Urothelium cell line (cell line): ENCODE measurements at places on chromosomes 2 and 18.

DNA sequence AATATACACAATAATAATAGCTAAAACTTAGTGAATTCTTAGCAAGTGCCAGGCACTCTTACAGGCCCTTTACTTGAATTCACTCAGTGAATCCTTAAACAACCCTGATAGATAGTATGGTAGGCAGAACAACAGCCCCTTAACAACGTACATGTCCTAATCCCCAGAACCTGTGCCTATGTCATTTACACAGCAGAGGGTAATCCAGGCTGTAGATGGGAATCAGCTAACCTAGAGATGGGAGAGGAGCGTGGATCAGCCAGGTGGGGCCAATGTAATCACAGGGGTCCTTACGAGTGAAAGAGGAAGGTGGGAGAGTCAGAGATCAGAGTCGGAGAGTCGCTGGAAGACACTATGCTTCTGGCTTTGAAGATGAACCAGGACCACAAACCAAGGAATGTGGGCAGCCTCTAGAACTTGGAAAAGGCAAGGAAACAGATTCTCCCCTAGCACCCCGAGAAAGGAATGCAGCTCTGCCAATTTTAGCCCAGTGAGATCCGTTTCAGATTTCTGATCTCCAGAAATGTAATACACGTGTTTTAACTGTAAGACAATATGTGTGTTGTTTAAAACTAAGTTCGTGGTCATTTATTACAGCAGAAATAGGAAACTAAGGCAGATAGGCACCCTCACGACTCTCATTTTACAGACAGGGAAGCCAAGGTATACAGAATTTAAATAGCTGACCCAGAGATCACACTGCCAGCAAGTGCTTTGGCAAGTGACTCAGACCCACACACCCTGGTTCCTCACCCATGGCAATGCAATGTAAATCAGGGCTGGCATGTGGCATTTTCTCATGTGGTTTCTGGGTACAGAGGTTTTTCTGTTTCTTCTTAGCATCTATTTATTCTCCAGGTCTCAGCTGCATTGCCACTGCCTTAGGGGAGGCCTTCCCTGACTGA, 68.9 kb downstream of the DOCK10 start:
- DNase-seq, result peak; percentile 18

DNA sequence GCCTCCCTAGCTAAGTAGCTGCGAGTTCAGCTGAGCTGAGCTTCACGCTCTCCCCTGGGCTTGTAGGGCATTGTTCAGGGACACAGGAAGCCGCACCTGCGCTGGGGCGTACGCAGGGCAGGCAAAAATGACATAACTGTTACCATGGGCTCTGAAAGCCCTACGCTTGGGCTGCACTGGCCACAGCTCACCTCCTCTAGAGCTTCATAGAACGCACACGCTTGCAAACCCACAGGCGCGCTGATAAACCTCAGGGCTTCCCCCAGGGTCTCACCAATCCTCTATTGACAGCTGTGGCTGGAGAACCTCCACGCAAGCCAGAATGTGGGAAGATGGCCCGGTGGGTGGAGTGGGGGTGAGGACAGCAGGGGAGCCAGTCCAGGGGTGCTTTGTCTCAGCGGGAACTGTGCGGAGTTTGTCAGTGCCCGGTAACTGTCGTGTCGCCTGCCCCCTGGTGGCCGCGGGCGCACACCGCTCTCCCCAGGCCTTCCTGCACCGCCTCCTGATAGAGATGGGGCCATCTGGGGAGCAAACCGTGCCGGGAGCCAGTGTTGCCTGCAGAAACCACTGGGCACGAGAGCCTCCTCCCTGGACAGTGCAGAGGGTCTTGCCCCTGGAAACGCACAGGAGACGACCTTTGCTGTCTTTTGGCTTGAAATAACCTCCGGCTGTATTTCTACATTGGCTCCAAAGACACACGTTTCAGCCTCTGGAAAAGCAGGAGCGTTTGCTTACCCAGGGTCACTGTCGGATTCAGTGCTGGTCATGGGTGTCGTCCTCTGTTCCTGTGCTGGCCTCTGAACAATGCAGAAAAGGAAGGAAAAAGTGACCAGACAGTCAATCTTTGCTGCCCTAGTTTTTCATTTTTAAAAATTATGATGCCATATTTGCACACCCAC, 17.0 kb upstream of the CIDEA start:
- peak; percentile 91 for DNase-seq

DNA sequence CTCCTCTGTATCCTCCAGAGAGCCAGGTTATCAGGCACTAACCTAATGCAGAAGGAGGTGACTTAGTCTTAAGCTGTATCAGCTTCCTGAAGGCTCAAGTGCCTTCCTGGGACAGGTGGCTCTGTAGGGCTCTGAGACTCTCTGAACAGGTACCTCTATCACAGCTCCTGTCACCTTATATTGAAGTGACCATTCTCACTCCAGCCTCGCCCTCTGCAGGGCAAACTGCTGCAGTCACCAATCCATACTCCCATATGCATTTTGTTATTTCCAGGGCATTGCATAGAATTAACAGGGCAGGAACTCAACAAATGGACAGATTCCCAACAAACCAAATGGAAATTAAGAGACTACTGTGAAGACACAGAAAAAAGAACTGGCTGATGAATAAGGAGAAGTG, 203.0 kb upstream of the REV1 start:
- no peak for DNase-seq

DNA sequence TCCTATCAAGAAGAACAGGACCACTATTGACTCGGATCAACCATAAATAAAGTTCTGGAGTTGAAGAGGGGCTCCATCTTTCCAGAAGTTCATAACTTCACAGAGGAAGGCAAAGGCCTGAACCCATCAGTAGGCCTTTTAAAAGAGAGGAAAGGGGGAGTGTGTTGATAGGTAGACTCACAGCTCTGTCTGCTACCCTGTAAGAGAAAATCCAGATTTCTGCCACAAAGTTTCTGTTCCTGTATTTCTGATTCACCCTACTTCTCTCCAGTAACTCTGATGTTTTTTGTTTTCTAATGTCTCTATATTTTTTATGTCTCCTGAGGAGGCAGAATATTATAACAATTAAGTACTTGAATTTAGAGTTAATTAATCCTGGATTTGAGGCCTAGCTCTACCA, 564.0 kb downstream of the TNS1 start:
- no peak for DNase-seq

DNA sequence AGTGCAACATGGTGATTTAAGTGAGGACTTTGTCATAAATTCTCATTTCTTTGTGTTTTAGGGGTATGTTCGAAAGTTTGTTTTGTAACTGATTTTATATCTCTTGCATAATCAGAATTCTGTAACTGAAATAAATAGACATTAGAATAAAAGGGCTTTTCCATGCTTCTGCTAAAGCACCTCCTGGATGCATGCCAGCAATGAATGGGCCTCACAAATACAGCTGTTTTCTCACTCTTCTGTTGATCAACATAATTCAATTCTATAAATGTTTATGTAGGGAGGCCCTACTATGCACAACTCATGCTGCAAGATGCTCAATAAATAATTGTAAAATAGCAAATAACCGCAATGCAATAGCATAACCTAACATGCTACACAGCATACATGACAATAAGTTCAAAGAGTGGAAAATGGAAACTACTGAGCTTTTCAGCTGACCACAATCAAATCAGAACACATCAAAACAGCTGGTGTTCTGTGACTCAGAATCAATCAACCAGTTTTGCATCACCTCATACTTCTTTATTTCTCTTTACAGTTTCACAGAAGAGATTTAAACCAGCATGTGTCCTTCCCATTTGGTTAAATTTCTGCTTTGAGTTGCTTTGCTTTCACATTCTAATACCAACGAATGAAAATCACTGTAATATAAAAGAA, 11.0 kb downstream of the CDH7 start:
- DNase-seq, result no peak

- no peak for DNase-seq
These were observed 44.1 kb downstream of the TTC21B start for GRCh38 chr2:165909466-165909865.

- DNase-seq, result no peak
These were observed 17.7 kb downstream of the MRPS9 start for GRCh38 chr2:105055613-105056012.

- DNase-seq, result no peak
These were observed 66.8 kb downstream of the BIN1 start for GRCh38 chr2:127040169-127040568.

DNA sequence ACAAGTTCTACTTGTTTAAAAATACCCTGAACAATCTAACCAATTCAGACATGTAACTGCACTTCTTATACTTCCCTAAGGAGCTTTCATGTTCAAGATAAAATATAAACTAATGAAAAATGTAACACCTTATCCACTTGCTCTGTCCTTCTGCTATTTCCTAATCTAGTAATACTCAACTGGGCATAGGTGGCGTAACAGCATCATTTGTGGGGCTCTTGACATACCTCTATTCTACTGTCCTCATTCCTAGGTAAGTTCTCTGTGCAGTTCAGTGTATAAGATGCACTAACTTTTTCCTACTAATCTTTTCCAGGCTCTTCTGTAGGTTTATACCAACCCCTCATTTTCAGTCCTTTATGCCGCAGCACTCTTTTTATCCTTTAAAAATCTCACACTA, 36.7 kb downstream of the PRKD3 start:
- DNase-seq, result no peak

DNA sequence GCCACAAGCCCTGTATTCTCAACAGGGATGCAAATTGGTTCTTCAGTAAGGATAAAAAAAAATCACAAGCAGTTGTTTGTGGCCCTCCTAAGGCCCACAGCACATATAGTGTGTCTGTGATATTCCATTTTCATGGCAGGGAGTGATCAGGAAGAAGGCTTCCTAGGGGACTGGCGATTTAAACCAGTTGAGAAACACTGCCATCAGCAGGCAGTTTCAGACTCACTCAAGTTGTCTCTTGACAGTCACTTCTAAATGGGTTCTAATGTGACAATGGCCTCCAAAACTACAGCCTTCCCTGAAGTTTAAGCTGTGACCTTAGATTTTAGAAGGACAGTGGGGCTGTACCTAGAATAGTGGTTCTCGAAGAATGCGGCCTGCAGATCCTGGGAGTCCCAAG, 6.0 kb downstream of the CIAO1 start:
- DNase-seq, result no peak

- DNase-seq, result no peak
These were observed 70.9 kb downstream of the AFF3 start for GRCh38 chr2:100071335-100072043.

DNA sequence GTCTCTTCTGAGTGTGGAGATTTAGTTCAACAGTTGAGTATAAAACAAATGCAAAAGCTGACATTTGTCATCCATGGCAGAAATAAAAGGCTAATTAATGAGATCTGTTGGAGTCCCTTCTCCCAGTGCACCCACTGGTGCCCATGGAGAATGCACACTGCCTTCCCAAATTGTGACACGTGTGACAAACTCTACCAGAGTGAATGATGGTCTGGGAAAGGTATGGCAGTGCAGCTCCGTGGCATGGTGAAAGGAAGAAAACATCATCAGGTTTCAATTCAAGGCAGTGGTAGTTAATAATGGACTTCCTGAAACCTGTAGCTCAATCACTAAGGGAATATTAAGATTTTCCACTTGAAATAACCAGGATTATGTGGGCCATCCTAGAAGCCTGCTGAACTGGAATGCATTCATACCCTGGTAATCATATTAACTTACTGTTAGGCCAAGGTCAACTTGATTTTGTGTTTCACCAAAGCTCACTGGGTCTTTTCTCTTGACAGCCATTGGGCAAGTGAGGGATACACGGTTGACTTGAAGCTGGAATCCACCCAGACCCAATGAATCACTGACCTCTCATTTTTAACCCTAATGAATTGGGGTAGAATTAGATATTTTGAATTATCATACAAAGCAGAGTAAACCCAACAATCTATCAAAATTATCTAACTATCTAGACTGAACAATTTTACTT, 167.6 kb downstream of the AFF3 start:
- DNase-seq, result no peak

DNA sequence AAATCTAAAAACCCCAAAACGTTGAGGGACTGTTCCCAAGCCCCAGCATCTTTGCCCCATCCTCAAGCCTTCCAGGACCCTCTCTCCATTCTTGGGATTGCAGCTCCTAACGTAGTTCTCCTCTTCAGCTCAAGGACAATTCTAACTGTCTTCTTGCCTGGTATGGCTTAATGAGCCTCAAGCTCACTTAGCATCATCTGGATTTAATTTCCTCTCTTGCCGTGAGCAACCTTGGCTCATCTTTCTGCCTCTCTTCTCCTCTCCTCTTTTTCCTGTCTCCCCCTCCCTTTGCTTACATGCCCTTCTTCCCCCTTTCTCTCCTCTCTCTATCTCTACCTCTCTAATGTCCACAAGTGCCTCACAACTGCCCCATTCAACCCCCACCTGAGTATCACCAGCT, 44.2 kb downstream of the TACR1 start:
- DNase-seq, result no peak

DNA sequence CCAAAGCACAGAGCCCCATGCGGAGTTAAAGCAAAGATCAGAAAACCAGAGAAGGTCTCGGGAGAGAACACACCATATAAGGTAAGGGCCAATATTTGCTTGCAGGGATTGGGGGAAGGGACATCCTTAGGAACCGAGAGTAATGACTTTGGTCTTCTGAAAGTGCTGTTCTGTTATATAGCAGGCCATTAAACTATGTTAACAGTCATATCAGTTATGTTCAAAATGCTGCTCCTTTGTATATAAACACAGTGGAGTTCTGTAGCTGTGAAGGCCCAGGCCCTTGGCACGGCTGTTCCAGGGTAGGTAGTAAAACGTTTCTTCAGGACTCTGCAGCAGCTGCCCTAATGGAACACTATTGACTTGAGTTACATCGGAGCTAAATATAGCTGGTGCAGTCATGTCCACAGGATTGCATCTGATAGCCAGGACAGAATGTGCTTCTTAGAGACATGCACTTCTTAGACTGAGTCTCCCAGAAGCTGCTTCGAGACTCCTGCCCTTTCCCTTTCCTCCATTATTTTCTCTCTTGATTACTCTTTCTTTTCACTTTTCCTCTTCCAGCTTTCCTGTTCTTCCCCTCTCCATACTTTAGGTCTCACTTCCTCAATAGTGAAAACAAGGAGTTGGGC, 122.4 kb downstream of the SETBP1 start:
- no peak for DNase-seq

DNA sequence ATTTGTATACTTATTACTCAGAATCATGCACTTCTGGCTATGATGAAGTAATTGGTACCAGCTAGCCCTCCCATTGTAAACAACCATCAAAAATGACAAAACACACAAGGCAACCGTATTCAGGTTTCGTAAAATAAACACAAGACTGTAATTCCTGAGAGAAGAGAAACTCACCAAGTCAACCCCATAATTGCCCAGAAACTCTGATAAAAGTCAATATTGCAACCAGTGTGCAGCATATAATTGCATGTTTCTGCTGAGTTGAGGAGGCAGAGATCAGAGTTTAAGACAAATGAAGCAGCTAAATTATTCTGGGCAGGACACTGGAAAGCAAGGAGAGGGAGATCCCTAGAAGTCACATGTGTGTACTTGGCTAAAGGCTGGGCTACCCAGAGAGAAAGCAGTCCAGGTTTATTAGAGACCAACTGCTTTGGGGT, 90.3 kb downstream of the ROCK2 start:
- no peak for DNase-seq

DNA sequence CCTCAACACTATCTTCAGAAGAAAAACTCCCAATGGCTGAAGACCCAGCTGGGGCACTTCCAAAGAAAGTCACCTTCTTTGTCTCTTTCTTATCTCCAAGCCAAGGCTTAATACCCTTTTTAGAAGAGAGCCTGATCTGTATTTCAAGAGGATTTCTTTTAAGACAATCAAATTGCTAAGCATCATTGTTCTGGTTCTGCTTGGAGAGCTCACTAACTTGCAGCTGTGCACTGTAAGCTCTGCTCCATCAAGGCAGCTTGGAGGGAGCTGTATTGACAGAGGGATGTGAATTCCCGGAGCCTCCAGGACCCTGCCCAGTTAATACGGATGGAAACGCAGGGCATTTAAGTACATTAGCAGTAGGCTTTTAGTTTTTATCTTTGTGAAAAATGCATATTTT, 253.1 kb downstream of the TDRD15 start:
- no peak for DNase-seq

GRCh38 chr18:23529604-23530003, 26.3 kb downstream of the RMC1 start:
- peak; percentile 25 for DNase-seq
